ENCODE measurements at places on chromosomes 6 and 20. TPM values are rescaled to one million over a fixed set of nuclear protein-coding genes. Genes with fewer than 3 reads are reported as not detected.
A peak's percentile ranks its signal among the peaks of the same experiment; 100 is the strongest.

The TRIM15 gene
- polyA plus RNA-seq, result 2.8 TPM

- no peaks in the 10 kb centered on the region for H3K27me3 ChIP-seq
- peak overlapping the region; percentile 55 for H3K4me3 ChIP-seq
- H3K4me1 ChIP-seq, result peaks cover 3% of the 10 kb centered on the region
- no peaks in the 10 kb centered on the region for H3K36me3 ChIP-seq
Observed at GRCh38 chr6:26020329-26021000, 57.9 kb downstream of the TRIM38 start.

The LY6G6F gene
- polyA plus RNA-seq, result not detected

GRCh38 chr6:78231002-78231401 is 578.2 kb downstream of the MEI4 start:
- H3K27ac ChIP-seq, result no peak overlapping the region
- H3K4me1 ChIP-seq, result no peaks in the 10 kb centered on the region
- no peaks in the 10 kb centered on the region for H3K27me3 ChIP-seq

GRCh38 chr20:38751360-38751976 is 3.2 kb downstream of the ACTR5 start:
- DNase-seq, result no peak
- no peak overlapping the region for H3K4me3 ChIP-seq
- H3K36me3 ChIP-seq, result peaks cover 18% of the 10 kb centered on the region
- H3K27me3 ChIP-seq, result no peaks in the 10 kb centered on the region
- H3K4me1 ChIP-seq, result peaks cover 22% of the 10 kb centered on the region

DNA sequence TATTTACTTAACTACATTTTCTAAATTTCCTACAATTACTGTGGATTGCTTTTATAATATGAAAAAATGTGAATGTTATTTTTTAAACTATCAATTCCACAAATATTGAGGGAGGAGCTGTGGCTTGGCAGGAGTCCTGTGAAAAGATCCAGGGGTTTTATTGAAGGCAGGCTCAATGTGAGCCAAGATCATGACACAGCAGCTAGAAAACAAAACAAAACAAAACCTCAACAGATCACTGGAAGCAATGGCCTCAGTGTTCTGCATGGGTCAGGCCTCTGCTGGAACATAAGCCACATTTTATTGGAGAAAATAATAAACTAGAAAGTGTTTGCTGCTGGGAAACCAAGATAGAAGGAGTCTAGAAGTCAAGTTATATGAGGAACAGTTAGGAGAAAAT is 19.4 kb upstream of the RCAN2 start:
- no peak for DNase-seq
- H3K27ac ChIP-seq, result no peak overlapping the region
- no peak overlapping the region for H3K4me3 ChIP-seq
- peaks cover 27% of the 10 kb centered on the region for H3K4me1 ChIP-seq
- H3K27me3 ChIP-seq, result no peaks in the 10 kb centered on the region
- no peaks in the 10 kb centered on the region for H3K36me3 ChIP-seq

GRCh38 chr6:113809826-113810225 is 47.3 kb upstream of the MARCKS start:
- H3K4me3 ChIP-seq, result no peak overlapping the region
- no peaks in the 10 kb centered on the region for H3K27me3 ChIP-seq
- no peaks in the 10 kb centered on the region for H3K4me1 ChIP-seq
- H3K27ac ChIP-seq, result no peak overlapping the region
- H3K36me3 ChIP-seq, result no peaks in the 10 kb centered on the region

DNA sequence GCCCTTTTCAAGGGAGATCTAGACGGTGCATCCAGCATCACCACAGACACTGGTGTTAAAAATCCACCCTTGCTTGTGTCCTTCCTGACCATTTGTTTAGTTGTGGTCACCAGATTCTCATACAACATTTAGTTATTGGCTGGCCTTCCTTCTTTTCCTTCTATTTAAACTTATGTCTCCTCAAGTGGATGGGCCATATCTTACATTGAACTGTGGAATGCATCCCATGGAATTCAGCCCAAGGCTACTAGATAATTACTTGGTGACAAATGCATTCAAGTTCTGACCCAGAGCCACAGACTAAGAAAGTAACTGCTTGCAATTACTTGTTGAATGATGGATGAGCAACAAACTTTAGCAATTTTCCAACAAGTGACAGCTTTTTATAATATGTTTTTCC is 198.9 kb upstream of the SSTR4 start:
- DNase-seq, result no peak
- no peaks in the 10 kb centered on the region for H3K36me3 ChIP-seq
- no peaks in the 10 kb centered on the region for H3K27me3 ChIP-seq
- H3K4me1 ChIP-seq, result no peaks in the 10 kb centered on the region
- H3K4me3 ChIP-seq, result no peak overlapping the region

The FAM209B gene
- polyA plus RNA-seq, result 0.38 TPM

- H3K4me1 ChIP-seq, result no peaks in the 10 kb centered on the region
- DNase-seq, result no peak
- no peak overlapping the region for H3K4me3 ChIP-seq
- no peak overlapping the region for H3K27ac ChIP-seq
- H3K27me3 ChIP-seq, result peaks cover 5% of the 10 kb centered on the region
- no peaks in the 10 kb centered on the region for H3K36me3 ChIP-seq
Observed at GRCh38 chr20:43238833-43239232, 49.1 kb upstream of the PTPRT start.

- H3K4me1 ChIP-seq, result peaks cover 5% of the 10 kb centered on the region
- no peak overlapping the region for H3K27ac ChIP-seq
- no peaks in the 10 kb centered on the region for H3K36me3 ChIP-seq
- DNase-seq, result no peak
- H3K27me3 ChIP-seq, result no peaks in the 10 kb centered on the region
Observed at GRCh38 chr6:30037182-30037788, 23.8 kb upstream of the POLR1H start.

The CCN6 gene
- not detected for polyA plus RNA-seq

- DNase-seq, result no peak
- no peak overlapping the region for H3K27ac ChIP-seq
- no peaks in the 10 kb centered on the region for H3K36me3 ChIP-seq
Observed at GRCh38 chr20:46951405-46951804, 56.8 kb downstream of the EYA2 start.

The CLVS2 gene
- polyA plus RNA-seq, result not detected

Measured in liver (tissue), 10 donors.